ENCODE measurements at places on chromosomes 3 and 15.

- DNase-seq, result no peak
Observed at GRCh38 chr15:88480981-88481380, 13.5 kb downstream of the MRPS11 start.

DNA sequence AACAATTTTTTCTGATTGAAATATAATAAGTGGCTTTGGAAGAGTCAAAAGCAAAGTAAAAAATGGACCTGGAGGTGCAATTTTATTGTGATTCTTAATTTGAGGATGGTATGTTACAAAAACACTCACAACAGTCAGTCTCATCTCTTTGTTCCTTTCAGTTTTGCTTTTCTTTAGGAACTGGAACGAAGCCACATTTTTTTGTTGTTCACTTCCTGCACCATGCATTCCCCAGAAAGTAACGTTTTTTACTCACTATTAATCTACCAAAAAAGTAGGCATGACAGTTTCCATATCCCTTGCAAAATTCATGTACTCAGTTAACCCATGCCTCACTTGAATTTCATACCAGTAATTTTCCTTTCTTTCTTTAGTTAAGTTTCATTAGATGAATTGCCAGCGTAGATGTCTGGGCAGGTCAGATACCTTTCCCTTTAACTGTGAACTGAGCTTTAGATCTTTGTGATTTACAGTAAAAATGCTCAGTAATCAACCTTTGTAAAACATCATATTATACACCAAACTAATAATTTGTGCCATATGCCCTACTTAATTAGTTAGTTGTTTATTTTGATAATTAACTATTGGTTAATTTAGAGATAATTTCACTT, 384.3 kb downstream of the ROBO1 start:
- no peak for DNase-seq

GRCh38 chr15:45093622-45094357, 20.2 kb downstream of the DUOX2 start:
- DNase-seq, result peak; percentile 0

GRCh38 chr3:157572559-157573270, 69.5 kb upstream of the VEPH1 start:
- no peak for DNase-seq

- DNase-seq, result no peak
Observed at GRCh38 chr3:158159714-158160113, 49.8 kb downstream of the RSRC1 start.

DNA sequence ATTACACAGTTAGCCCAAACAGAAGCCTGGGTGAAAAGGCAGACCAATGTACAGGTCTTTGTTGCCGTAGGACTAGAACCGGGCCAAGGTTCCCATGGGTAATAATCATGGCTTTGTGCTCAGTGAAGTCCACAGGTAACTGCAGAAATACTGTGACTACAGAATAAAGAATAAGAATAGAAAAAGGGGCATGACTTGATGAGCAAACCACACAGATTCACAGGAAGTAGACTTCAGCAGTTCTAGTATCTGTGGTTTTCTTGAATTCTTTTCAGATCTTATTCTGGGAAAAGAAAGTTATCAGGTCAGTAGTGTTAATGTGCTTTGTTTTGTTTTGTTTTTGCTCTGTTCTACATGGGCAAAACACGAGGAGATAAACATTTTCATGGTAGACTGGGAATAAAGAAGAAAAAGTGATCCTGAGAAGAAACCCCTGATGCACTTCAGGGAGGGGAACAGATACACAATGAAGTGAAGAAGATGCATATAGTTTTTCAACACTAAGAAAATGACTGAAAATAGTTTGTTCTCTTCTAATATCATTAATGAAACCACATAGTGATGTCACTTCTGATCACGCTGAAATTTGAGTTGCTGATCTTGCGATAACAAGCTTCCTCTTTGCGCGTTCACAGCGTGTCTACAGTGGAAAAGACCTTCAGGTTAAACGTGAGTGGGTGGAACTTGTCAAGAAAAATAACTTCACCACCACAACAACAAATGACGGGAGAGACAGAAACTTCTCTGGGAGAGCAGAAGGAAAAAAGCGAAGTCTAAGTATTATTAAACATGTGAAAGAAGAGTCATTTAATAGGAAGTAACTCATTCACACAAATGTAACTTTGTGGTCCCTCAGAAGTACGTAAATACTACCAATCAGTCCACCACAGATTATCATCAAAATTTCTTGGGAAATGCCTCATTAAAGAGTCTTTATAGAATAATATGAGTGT, 315.8 kb upstream of the SATB1 start:
- no peak for DNase-seq

GRCh38 chr15:63050731-63051155, 8.2 kb downstream of the TPM1 start:
- DNase-seq, result no peak

DNA sequence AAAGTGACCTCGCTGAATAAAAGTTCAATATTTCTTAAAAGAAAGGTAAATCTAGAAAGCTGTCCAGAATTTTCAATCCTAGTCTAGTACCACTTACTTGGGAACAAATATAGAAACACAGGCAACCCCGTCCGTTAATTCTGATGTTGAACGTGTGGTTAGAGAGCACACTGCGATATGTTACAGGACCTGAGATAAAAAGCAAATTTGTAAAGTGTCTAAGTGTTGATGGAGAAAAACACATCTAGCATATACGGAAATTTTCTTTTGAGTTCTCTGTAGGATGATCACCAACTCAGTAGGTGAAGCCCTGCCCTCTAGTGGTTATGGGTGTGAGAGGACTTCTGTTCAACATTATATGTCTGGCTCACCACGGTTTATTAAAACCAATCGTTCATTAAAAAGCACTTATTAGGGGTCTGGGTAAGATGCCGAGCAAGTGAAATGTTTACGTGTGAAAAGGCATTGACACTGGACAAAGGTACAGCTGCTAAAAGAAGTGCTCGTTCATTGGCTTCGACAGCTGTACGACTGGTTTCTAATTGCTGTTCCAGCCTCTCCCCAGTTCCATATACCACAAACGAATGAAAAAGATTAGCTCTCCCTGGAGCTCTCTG, 1.0 kb upstream of the ATP2C1 start:
- peak; percentile 82 for DNase-seq

- no peak for DNase-seq
Observed at GRCh38 chr3:4011166-4011565, 211.9 kb downstream of the LRRN1 start.

- DNase-seq, result no peak
Observed at GRCh38 chr3:113275583-113275928, 64.2 kb downstream of the BOC start.
